ENCODE measurements at places on chromosomes 1 and 21. TPM values are rescaled to one million over a fixed set of nuclear protein-coding genes. Genes with fewer than 3 reads are reported as not detected.

RPS6KA1 gene
- 140 TPM for total RNA-seq

FCMR gene
- 6.8 TPM for total RNA-seq

KLF18 gene
- total RNA-seq = not detected

S100A7A gene
- not detected for total RNA-seq

UBE2U gene
- total RNA-seq = not detected

RUNX1 gene
- total RNA-seq = 110 TPM

KIAA1614 gene
- total RNA-seq = 4.1 TPM

BTG3 gene
- total RNA-seq = 51.8 TPM

OLFML2B gene
- 19.1 TPM for total RNA-seq

Data from lower lobe of right lung (tissue), 2 donors.